Stimulated activated CD8-positive, alpha-beta memory T cell treated with anti-CD3 and anti-CD28 coated beads, Interleukin-7, amount 100 ng/mL, for 1 hour (primary cell): ENCODE measurements at places on chromosomes 5 and 9.

DNA sequence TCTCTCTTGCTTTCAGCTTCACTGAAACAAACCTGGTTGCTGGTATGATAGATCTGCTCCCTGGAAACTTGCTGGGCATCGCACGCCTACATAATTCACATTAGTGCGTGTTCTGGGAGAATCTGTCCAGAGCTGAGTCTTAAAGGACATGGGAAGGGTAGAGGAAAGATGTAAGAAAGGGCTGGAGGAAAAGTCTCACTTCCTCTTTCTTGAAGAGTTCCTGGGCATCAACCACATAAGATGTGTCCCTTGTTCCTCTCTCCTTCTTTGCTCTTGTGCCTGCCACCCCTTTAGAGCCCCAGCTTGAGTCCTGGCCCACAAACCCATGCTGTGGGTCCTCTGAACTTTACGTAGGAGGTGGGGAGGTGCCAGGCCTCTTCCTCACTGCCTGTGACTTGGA, 205.3 kb upstream of the PANK3 start:
- DNase-seq, result no peak

DNA sequence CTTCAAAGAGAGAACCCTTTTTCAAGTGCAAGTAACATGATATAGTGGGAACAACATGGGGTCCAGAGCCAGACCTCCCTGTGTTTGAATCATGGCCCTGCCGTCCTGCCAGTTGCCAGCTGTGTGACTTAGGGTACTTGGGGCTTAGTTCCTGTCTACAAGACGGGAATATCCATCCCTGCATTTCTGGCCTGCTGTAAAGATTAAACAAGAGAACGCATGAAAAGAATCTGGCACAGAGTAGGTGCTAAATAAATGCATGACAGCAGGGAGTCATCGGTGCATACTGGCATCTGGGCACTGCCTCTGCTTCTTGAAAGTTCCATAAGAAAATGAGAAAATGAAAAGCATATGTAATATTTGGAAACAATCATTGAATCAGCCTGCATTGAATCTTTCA, 77.8 kb upstream of the PRRC1 start:
- DNase-seq, result no peak

- no peak for DNase-seq
Observed at GRCh38 chr5:10019236-10019635, 230.5 kb downstream of the ATPSCKMT start.

DNA sequence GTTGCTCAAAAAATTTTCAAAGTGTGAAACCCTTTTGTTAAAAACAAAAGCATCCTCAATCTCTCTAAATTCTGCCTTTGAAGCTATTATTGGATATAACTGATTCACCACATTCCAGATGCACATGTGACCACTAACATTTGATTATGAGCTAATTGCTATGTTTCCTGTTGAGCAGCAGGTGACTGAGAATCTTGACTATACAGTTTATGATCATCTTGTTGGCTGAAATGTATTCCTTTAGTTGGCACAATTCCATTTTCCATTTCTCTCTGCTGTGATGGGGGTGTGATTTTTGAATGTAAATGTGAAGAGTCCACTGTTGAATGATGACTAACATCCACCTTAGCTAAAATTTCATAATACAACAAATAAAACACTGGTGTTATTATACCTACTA, 10.7 kb downstream of the LYSMD3 start:
- DNase-seq, result no peak
